ENCODE measurements at places on chromosomes 2 and 18.
A peak's percentile ranks its signal among the peaks of the same experiment; 100 is the strongest.

DNA sequence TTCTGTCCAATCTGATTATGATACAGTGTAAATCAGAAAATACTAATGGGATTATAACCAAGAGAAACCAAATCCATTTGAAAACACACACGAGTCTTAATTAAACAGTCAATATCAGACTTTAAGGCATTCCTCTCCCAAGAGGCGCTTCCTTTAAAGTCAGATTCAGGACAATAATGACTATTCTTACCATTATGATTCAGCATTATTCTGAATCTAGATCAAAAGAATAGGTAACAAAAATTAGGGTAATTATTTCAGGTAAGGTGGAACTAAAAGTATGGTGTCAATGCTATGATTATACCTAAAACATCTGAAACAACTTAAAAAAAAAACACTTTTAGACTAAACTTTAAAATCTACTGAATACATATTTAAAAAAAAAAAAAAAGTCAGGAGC is 12.3 kb downstream of the PSME4 start:
- no peak for DNase-seq

- no peak for DNase-seq
Observed at GRCh38 chr2:233837694-233838229, 16.6 kb downstream of the HJURP start.

- DNase-seq: peak; percentile 72
Observed at GRCh38 chr18:12621742-12622306, 36.1 kb downstream of the SPIRE1 start.

- DNase-seq: peak; percentile 46
Observed at GRCh38 chr2:54956111-54956627, 94.1 kb downstream of the RTN4 start.

- no peak for DNase-seq
Observed at GRCh38 chr18:30150586-30151250, 891.8 kb downstream of the DSC3 start.

Measured in M059J (cell line).